ENCODE measurements at places on chromosomes 2 and 18. TPM values are rescaled to one million over a fixed set of nuclear protein-coding genes. Genes with fewer than 3 reads are reported as not detected.
A peak's percentile ranks its signal among the peaks of the same experiment; 100 is the strongest.

DNA sequence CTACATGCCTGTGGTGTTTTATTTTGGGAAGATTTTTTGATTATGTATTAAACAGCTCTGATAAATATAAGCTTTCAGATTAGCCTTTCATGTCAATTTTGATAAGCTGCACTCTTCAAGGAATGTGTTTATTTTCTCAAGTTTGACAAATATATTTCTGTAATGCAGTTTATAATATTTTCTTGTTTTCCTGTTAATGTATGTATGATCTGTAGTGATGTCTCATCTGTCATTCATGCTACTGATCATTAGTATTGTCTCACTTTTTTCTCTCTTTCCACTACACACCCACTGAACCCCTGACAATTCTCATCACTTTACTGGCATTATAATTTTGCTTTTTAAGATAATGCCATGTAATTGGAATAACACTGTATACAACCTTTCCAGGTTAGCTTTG, 100.9 kb downstream of the TMEM18 start:
- no peak overlapping the region for H3K27ac ChIP-seq
- H3K4me3 ChIP-seq = no peak overlapping the region
- H3K36me3 ChIP-seq = no peaks in the 10 kb centered on the region
- DNase-seq = no peak

DNA sequence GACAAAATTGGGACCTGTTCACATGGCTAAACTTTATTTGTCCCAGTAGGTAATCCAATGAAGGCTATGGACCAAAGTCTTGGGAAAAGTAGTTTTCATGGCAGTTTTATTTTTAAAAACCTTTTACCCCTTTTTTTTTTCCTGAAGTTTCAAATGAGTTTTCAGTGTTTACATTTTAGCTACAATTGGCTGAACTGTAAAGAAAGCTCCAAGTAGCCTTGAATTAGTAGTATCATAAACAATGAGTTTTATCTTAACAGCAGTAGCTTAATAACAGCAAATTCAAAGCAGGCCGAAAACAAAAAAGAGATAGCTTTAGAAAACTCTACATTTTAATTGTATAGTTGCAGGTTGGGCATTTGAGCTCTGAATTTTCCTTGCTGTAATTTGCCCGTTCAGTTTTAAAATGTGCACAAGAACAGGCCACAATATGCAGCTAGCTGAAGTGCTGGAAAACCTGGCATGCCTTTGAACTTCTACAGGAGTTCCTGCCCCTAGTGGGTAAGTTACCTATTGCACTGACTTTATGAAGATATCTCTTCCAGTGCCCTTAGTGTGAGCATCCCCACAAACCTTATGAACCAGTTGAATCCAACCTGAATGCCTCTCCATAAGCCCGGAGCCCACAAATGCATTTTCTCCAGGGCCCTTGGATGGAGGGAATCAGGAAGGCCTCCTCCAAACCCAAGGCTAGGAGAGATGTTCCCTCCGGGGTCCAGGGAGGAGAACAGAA, 106.7 kb downstream of the XRCC5 start:
- H3K36me3 ChIP-seq = no peaks in the 10 kb centered on the region
- no peak for DNase-seq
- H3K4me1 ChIP-seq = no peaks in the 10 kb centered on the region
- H3K4me3 ChIP-seq = no peak overlapping the region

GRCh38 chr2:105732101-105732500, 12.6 kb upstream of the NCK2 start:
- H3K4me1 ChIP-seq = peaks cover 5% of the 10 kb centered on the region
- H3K36me3 ChIP-seq = no peaks in the 10 kb centered on the region
- no peaks in the 10 kb centered on the region for H3K27me3 ChIP-seq
- DNase-seq = no peak
- no peak overlapping the region for H3K4me3 ChIP-seq

- no peak overlapping the region for H3K27ac ChIP-seq
- peaks cover 3% of the 10 kb centered on the region for H3K4me1 ChIP-seq
- no peak for DNase-seq
- H3K36me3 ChIP-seq = no peaks in the 10 kb centered on the region
- no peak overlapping the region for H3K4me3 ChIP-seq
Measured at GRCh38 chr2:118019821-118020220, 6.0 kb upstream of the CCDC93 start.

DNA sequence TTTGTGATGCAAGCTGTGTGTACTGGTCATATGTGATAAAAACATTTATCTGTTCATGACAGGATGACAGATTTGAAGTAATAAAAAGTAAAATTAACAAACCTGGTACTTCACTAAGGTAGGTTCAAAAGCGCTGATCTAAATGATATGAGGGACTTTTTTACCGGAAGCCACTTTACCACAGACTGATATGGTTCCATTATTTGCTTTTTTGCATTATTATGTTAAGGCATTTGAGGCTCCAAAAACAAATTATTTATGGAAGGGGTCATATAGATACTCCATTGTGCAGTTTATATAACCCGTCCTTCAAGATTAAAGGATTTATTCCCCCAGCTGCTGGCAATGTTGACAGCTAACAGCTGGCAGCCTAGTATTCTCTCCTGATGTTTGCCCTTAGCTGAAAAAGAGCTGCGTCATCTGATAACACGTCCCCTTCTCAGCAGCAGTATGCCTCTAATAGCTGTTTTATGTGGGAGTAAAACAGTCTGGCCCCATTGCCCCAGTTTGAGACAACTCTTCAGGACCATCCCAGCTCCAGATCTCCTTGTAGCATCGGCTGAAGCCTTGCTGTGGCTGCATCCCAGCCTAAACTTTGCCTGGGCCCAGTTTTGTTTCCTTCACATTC, 84.8 kb upstream of the XIRP2 start:
- DNase-seq = no peak
- H3K27ac ChIP-seq = no peak overlapping the region
- no peaks in the 10 kb centered on the region for H3K27me3 ChIP-seq

- DNase-seq = no peak
- H3K36me3 ChIP-seq = no peaks in the 10 kb centered on the region
- no peak overlapping the region for H3K27ac ChIP-seq
- H3K27me3 ChIP-seq = no peaks in the 10 kb centered on the region
Measured at GRCh38 chr2:195899226-195899625, 169.4 kb downstream of the DNAH7 start.

DNA sequence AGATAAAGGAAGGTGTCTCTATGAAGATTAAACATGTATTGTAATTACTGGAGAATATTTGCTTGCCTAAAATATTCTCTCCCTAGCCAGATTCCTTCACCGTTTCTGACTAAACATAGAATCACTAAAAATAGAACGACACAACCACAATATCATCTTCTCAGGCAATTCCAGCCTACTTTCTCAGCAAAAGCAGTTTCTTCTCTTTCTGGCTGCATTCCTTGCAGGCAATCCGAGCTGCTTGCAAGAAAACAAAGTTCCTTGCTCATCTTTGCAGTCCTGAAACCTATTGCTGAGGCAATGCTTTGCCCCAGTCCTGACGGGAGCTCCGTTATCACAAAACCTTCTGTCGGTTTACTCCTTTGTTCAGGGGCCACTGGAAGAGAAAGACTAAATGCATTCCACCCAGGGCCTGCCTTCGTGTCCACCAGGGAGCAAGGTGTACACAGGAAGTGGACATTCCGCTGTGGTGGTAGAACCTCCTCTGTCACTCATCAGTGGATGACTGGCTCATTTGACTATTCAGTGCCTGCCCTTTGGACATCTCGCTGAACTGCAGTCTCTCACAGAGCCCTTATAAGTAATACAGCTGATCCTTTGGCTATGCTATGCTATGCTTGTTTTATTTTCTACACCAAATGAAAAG, 239.2 kb upstream of the DOK6 start:
- no peak for DNase-seq
- no peak overlapping the region for H3K27ac ChIP-seq
- no peaks in the 10 kb centered on the region for H3K36me3 ChIP-seq

DNA sequence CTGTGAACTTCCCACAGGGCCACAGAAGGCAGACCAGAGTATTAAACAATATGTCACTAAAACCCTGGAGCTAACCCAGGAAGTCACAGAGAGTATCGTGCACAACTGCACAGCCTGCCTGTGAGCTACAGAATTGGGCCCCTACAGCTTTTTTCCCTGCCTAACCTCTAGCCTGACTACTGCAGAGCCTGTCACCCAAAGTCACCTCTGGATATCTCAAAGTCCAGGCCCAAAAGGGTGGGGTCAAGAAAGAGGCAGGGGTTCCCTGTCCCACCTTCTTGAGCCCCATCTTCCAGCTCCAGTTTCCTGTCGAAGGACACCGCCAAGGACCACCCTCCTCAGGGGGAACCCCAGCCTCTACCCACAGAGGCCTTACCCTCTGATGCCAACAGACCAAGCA, 13.5 kb downstream of the GAD1 start:
- DNase-seq = no peak
- no peak overlapping the region for H3K4me3 ChIP-seq
- no peaks in the 10 kb centered on the region for H3K36me3 ChIP-seq
- no peaks in the 10 kb centered on the region for H3K27me3 ChIP-seq
- no peak overlapping the region for H3K27ac ChIP-seq

GRCh38 chr2:160252900-160253299, 52.8 kb upstream of the ITGB6 start:
- DNase-seq = no peak
- no peaks in the 10 kb centered on the region for H3K4me1 ChIP-seq
- H3K4me3 ChIP-seq = no peak overlapping the region
- H3K36me3 ChIP-seq = no peaks in the 10 kb centered on the region
- no peaks in the 10 kb centered on the region for H3K27me3 ChIP-seq

- no peaks in the 10 kb centered on the region for H3K27me3 ChIP-seq
- H3K4me1 ChIP-seq = no peaks in the 10 kb centered on the region
- H3K36me3 ChIP-seq = no peaks in the 10 kb centered on the region
- DNase-seq = no peak
- no peak overlapping the region for H3K4me3 ChIP-seq
Measured at GRCh38 chr2:58533376-58533775, 292.3 kb upstream of the FANCL start.

DNA sequence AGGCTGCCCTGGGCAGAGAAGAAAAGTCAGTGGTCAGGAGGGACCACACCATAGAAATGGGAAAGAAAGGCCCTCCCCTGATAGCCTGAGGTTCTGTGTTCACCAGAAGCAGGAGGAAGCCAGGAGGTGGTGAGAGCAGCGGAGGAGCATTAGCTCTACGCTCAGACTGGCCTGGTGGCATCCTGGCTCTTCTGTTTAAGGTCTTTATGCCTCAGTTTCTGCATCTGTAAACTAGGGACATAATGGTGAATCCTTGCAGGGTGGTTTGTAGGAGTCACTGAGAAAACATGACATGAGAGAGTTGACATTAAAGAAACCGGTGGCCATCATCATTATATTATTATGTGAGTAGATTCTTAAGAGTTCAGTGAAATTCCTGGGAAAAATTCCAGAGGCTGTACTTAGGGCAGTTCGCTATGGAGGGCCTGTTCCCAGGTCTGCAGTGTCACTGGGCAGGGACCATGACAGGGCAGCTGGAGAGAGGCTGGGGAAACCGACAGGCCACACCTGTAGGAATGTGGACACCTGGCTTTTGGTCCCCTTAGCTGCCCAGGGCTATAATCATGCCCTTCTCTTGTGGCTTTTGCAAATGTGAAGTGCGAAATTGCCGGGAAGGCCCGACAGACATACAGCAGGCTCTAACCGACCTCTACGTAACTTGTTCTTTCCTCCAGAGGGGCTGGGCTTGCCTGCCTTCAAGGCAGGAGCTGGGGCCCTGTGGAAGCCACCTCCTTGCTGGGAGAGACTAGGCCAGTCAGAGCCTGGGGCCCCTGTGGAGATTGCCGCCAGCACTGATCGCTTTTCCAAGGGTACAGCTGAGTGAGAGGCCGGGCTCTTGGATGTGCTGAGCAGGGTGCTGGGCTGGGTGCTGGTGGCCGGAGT, 31.0 kb downstream of the GLI2 start:
- H3K27me3 ChIP-seq = no peaks in the 10 kb centered on the region
- H3K4me1 ChIP-seq = no peaks in the 10 kb centered on the region

DNA sequence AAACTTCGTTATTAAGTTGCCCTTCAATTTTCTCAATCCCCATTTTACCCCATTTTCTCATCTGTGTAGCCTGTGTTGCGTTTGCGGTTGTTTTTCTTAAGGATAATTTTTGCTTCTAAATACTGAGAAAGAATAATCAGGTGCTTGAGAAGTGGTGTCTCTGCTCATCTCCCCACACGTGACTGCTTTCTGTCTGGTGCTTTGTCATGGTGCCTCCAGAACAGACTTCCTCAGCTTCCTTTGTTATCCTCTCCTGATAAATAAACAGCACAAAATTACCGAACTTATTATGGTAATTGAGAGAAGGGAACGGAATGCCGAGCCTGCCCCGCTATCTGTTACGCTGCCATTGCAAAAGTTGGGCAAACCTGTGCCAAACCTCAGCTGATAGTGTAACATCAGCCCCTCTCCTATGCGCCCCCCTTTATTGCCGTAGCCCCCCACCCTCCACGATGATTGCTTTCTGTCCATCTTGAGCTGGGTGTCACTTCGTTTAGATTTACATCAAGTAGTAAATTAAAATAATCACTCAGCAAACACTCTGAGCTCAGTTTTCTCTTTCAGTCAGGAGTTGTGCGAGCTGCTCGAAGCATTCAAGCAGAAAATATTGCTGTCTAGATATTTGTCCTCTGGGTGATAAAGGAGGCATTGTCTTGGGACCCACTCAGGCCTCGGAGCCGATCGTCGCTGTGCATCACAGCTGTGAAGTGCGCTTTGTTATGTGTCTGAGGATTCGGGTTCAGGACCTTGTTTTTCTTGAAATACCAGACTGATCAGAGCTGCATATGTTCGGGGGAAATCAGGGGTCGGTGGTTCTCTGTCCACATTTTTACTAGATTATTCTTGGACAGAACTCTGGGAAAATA, 1008.5 kb upstream of the FANCL start:
- DNase-seq = no peak
- no peak overlapping the region for H3K4me3 ChIP-seq
- no peaks in the 10 kb centered on the region for H3K36me3 ChIP-seq
- H3K4me1 ChIP-seq = no peaks in the 10 kb centered on the region
- no peaks in the 10 kb centered on the region for H3K27me3 ChIP-seq

DNA sequence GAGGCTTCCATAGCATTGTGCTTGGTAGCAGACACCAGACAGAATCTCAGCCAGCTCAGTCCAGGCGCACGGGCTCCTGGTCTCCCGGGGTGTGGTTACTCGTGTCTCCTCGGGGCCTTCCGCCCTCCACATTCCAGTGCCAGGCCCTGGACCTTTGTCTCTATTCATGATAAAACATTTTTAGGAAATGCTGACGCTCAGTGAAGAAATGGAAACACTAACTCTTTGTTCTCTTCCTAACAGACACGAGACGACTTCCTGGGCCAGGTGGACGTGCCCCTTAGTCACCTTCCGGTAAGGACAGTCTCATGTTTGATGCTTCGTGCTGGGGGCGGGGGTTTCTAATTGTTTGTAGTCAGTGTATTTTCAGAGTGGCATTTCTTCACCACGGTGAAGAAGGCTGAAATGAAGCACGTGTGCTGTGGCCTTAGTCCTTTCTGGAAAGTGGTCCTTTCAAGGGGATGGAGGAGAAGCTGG, 271.8 kb downstream of the NEDD4L start:
- no peaks in the 10 kb centered on the region for H3K36me3 ChIP-seq
- peak overlapping the region; percentile 72 for H3K27ac ChIP-seq
- H3K27me3 ChIP-seq = no peaks in the 10 kb centered on the region
- no peak overlapping the region for H3K4me3 ChIP-seq

The MPV17 gene
- total RNA-seq = 74.3 TPM

The FABP1 gene
- total RNA-seq = not detected

The CYTIP gene
- total RNA-seq = 3.3 TPM

The C18orf32 gene
- 36.0 TPM for total RNA-seq

The C1GALT1C1L gene
- total RNA-seq = 0.98 TPM

The KCMF1 gene
- total RNA-seq = 53.1 TPM

The SAG gene
- 2.9 TPM for total RNA-seq

Data from right atrium auricular region (tissue), 2 donors.